ENCODE measurements at places on chromosomes 7 and 10.
A peak's percentile ranks its signal among the peaks of the same experiment; 100 is the strongest.

DNA sequence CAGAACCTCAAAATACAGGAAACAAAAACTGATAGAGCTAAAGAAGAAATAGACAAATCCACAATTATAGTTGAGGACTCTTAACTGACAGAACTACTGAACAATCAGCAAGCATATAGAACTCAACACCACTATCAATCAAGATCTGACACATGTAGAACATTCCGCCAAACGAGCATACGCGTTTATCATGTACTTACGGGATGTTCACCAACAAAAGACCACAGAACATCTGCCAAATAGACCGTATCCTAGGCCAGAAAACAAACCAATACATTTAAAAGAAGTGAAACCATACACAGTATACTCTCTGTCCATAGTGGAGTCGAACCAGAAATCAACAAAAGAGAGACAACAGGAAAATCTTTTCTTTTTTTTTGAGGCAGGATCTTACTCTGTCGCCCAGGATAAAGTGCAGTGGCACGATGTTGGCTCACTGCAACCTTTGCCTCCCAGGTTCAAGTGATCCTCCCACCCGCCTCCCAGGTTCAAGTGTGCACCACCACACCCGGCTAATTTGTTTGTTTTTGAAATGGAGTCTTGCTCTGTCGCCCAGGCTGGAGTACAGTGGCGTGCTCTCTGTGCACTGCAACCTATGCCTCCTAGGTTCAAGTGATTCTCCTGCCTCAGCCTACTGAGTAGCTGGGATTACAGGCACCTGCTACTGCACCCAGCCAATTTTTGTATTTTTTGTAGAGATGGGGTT lies 5.1 kb downstream of the GNA12 start:
- no peak for DNase-seq

DNA sequence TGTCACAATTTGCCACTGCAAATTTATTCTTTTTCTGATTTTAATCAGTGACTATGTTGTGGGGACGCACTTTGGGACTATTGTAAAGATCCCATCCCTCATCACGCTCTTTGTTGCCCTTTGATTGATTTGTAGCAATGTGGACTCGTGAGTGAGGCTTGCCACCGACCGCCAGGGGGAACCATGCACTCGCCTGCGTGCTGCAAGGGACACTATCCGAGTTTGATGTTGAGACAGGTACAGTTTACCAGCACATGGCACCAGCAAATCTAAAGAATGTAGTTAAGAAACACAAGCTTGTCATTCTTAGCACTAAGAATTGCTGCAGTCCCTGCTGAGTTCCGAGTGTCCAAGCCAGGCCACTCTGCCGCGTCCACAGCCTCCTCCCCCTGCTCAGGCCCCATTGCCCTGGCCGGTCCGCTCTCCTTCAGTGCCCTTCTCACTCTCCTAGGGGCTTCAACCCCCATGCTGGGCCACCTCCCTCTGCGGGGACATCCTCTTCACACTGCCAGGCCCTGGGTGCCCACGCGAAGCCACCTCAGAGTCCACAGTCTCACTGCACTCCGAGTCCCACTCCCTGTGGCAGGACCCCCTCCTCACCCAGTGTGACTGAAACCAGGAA lies 2.0 kb upstream of the SFTPA2 start:
- peak; percentile 11 for DNase-seq

DNA sequence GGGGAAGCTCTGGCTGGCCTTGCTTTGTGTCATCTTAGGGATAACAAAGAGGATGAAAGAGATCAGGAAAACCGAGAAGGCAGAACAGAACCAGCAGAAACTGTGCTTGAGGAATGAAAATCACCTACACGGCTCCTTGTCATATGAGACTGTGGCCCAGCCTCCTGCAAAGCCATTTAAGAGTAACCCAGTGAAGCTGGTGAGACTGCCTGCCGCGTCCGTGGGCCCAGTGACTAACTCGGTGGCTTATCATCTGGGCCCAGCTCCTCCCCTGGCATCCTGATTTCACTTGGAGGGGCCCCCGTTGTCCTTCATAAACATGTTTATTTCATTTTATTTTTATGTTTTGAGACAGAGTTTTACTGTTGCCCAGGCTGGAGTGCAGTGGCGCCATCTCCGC lies 30.7 kb downstream of the HTRA1 start:
- no peak for DNase-seq

DNA sequence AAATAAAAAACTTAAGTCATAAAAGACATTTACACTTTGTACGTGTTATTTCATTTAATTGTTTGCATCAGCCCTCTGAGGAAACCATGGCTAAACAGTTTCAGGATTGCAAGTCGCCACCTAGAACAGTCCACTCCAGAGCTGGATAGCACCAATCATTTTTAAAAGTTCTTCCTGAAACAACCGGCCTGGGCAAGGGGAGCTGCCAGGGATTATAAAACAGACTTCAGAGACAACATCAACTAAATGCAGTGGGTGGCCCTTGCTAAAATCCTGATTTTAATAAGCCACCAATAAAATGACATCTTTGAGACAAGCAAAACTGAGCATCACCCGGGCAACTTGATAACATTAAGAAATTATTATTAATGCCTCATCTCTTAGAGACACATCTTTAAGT lies 13.5 kb downstream of the DLG5 start:
- DNase-seq = no peak

GRCh38 chr10:117204316-117204715 lies 7.0 kb downstream of the KCNK18 start:
- DNase-seq = no peak

DNA sequence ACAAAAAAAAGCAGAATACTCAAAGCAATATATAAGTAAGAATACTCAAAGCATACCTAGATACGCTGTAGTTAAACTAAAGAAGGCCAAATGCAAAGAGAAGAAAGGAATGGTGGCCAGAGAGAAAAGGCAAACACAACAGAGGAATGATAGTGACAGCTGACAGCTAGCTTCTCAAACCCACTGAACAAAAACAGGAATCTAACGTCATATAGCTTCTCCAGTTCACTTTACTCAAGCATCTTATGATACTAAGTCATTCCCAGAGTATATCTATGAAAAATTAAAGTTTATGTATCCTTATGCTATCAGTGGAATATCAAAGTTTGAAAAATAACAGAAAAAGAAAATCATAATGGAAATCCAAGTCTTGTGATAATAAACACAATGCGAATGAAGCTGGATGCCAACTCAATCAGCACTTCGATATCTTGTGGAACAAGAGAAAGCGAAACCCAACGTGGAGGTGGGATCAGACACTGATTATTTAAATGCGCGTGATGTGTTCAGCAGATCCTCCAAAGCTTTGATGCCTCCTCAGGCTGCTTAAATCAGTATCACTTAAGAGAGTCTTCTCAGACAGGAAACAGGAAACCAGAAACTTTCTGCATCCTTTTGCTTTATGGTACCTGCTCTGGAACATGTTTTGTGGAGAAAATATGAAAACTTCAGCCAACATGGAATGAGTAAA lies 102.8 kb downstream of the PIP4K2A start:
- peak; percentile 43 for DNase-seq

DNA sequence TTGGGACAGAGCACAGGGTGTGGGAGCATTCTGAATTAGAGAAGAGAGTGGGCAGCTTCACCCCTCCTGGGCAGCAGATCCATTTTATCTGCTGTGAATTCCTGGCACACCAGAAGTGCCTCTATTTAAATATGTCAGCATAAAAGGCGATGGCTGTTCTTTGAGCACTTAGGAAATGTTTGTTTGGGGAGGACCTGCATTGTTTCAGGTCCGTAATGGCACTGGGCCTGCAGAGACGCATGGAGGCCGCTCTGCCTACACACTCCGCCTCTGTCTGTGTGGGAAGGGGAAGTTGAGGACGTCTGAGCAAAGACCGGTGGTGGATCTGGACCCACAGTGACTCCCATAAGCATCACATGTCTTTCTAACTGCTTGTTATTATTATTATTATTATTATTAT lies 253.2 kb downstream of the CAMK1D start:
- DNase-seq = no peak

DNA sequence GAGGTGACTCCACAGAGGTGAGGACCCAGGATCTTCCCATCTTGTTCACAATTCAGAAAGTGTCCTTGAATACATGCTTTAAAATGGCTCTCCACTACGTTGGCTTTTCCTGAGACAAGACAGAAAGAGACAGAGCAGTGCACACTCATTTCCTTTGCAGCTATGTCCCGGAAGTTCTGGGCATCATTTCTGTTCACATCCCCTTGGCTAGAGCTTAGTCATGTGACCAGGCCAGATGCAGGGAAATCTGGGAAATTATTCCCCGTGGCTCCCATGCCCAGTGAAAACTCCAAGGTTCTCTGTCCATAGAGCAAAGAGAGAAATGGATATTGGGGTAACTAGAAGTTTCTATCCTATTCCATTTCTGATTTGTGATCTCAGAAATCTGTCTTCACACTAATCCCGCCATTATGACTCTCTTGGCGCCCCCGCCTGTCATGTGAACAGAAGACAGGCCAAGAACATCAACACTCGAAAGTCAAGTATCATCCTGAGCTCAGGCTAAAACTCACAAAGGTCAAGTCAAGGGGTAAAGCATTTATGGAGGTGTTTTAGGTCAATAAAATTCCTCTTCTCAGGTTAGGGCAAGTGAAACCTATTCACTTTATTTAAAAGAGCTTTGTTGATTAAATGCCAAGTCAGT lies 251.4 kb upstream of the HABP2 start:
- DNase-seq = no peak

- no peak for DNase-seq
Observed at GRCh38 chr10:29646960-29647461, 12.2 kb upstream of the SVIL start.

DNA sequence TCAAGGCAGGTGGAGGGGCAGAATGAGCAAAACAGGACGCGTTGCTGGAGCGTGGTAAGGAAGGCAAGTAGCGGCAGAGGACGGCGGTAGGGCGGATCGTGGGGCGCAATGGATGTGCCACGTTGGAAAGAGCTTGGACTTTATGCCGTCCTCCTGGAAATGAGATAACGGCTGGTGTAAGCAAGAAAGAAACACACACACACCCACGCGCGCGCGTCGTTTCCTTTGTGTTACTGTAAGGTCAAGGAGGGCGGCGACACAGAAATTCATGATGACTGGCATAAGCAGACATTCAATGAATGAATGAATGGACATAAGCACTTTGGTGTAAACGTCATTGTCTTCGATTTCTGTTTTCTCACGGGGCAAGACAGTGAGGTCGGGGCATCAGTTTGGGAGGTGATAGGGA lies 683 bp upstream of the ENTPD7 start:
- DNase-seq = no peak

DNA sequence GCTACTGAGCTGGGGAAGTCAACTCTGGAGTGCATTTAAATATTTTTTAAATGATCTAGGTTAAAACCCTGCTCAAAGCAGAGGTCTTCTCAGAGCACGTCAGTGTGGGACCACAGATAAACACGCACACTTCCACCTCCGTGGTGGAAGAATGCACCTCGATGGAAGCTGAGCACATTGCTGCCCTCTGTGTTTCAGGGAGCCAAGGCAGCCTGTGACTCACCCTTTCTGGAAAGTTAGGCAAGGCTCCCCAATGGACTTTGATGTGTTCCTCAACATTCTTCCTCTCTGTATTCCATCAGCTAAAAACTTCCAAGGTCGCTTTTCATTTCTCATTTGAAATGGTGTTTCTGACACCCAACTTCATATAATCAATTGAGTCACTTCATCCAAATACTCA lies 170.8 kb upstream of the KMT2E start:
- no peak for DNase-seq

- DNase-seq = no peak
Observed at GRCh38 chr10:23343591-23344240, 881 bp downstream of the C10orf67 start.

DNA sequence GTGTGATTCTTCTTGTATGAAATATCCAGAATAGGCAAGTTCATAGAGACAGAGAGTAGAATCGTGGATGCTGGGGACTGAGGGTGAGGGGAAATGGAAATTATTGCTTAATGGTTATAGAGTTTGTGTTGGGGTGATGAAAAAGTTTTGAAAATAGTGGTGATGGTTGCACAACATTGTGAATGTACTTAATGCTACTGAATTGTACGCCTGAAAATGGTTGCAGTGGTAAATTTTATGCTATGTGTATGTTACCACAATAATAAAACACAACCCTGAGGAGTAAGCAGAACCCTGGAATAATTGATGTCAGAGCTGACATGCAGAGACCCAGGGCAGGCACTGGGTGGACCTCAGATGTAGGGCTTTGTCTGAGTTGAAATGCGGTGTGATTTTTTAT lies 57.6 kb downstream of the TACR2 start:
- no peak for DNase-seq

- no peak for DNase-seq
Observed at GRCh38 chr7:47335557-47336471, 246.1 kb downstream of the TNS3 start.

DNA sequence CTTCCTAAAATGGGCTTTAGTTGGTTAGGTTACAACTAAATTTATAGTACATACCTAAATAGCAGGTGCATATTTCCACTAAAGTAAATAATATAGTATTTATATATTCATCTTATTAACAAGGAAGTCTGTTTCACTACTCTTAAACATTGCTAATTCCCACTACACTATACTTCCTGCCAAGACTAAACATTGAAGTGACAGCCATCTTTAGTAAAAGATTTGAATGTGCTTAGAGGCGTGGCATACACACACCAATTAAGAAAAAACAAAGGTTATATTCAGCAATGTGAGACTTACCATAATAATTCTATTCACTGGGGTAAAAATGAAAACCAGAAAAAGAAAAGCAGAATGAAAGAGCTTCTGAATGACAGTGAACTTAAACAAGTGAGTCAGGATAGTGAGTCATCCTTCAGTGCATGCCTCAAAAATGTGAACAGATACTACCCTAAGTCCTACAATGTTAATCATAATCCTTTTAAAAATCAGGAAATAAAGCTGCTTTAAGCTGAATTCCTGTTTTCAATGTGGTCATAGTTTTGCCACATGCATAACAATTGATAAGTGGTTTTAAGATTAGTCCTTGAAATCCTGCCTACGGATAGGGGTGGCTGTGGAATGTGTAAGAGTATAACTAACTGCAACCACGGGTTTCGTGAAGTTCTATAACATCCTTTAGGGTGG lies 59.4 kb downstream of the USP6NL start:
- no peak for DNase-seq

GRCh38 chr7:83655951-83656556 lies 7.1 kb upstream of the SEMA3E start:
- DNase-seq = no peak

DNA sequence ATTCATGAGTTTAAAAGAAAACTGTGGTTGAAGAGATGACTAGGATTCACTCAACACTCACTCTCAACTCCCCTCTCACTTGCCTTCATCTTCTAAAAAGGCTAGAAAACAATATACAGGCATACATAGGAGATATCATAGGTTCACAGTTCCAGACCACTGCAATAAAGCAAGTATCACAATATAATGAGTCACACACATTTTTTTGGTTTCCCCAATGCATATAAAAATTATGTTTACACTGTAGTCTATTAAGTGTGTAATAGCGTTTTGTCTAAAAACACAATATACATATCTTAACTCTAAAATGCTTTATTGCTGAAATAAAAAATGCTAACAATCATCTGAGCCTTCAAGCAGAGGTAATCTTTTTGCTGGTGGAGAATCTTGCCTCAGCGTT lies 104.9 kb upstream of the PDE1C start:
- no peak for DNase-seq

DNA sequence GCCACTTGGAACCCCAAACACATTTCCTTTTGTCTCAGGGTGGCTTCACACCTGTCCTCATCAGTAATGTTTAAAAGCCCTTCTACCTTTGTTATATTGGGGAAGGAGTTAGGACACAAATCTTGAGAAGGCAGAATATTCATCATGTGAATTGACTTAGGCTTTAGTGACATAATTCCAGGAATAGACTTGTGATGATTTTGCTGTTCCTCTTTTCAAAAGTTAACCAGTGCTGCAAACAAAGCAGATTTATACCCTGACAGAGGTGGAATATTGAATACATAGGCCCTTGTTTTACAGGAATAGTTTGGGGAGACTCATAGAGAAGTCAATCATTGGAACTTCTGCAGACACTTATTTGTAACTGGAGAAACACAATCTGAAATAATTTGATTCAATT lies 27.0 kb downstream of the ZNF786 start:
- DNase-seq = no peak

All from stimulated activated CD4-positive, alpha-beta T cell treated with anti-CD3 and anti-CD28 coated beads, Interleukin-1b, Interleukin-23, amount 100 ng/mL, for 1 hour (primary cell).